ENCODE measurements at places on chromosomes 12 and 14. TPM values are rescaled to one million over a fixed set of nuclear protein-coding genes. Genes with fewer than 3 reads are reported as not detected.
A peak's percentile ranks its signal among the peaks of the same experiment; 100 is the strongest.

- DNase-seq = no peak
These were observed 45.4 kb downstream of the TMTC1 start for GRCh38 chr12:29738365-29738764.

DNA sequence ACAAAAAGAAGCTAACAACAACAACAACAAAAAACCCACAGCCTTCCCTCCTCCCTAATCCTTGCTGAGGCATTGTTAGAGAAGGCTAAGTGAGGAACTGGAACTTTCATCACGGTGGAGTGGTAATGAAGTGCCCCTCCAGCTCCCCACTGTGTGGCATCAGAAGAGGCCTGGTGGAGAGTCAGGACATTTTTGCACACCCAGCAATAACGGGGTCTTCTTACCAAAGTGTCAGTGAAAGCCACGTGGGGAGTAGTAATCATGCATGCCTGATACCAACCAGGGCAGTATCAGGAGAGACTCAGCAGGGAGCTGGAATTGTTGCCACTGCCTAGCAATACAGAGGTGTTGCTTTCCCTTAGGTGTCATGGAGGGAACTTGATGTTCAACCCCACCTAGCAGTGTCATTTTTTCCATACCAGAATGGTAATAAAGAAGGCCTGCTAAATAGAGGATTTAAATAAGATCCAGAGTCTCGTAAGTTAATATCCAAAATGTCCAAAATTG, 299.7 kb upstream of the RGS6 start:
- no peak for DNase-seq

GRCh38 chr12:16499611-16500010, 106.4 kb downstream of the LMO3 start:
- DNase-seq = no peak

GRCh38 chr12:116784238-116784612, 46.1 kb downstream of the RNFT2 start:
- DNase-seq = no peak

- no peak for DNase-seq
These were observed 1089.3 kb downstream of the SLC16A7 start for GRCh38 chr12:60684988-60685655.

Gene ITPK1
- 35.2 TPM for total RNA-seq

- no peak for DNase-seq
These were observed 16.0 kb downstream of the MRPL42 start for GRCh38 chr12:93483151-93483807.

GRCh38 chr14:64868379-64868778, 11.3 kb downstream of the SPTB start:
- no peak for DNase-seq

Gene GLI1
- total RNA-seq = not detected

Gene LLPH
- 29.1 TPM for total RNA-seq

Gene TPPP2
- not detected for total RNA-seq

DNA sequence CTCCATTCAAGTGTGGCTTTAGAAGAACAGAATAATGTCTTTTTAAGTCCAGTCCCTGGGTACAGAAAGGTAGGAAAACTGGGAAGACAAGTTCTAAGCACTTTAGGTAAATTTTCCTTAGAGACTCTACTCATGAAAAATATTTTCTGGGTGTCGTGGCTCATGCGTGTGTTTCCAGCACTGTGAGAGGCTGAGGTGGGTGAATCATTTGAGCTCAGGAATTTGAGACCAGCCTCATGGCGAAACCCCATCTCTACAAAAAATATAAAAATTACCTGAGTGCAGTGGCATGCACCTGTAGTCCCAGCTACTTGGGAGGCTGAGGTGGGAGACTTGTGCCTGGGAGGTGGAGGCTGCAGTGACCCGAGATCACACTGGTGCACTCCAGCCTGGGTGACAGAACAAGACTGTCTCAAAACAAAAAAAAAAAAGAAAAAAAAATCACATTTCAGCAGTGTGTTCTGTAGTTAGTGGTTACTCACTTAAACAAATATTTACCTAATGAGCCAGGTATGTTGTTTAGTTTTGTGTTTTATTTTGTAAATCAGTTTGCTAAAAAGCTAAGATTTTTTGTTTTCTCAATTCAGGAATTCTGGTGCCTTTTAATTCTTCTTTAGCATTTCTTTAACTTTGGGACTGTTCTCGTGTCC, 52.3 kb upstream of the RD3L start:
- no peak for DNase-seq

Gene DACT1
- 4.7 TPM for total RNA-seq

DNA sequence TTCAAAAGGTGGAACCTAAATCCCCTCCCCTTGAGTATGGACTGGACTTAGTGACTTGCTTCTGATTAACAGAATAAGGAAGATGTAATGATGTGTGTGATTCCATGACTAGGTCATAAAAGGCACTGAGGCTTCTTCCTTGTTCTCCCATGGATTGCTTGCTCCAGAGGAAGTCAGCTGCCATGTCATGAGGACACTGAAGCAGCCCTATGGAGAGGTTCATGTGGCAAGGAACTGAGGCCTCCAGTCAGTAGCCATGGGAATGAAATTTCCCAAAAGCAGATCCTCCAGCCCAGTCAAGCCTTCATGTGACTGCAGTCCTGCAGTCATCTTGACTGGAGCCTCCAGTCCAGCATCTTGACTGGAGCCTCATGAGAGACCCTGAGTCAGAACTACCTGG, 10.7 kb downstream of the TMBIM4 start:
- DNase-seq = no peak

GRCh38 chr14:91344096-91344495, 73.5 kb downstream of the CCDC88C start:
- DNase-seq = no peak

GRCh38 chr14:83909507-83909906, 1620.4 kb upstream of the FLRT2 start:
- no peak for DNase-seq

Gene SRRM4
- total RNA-seq = not detected

DNA sequence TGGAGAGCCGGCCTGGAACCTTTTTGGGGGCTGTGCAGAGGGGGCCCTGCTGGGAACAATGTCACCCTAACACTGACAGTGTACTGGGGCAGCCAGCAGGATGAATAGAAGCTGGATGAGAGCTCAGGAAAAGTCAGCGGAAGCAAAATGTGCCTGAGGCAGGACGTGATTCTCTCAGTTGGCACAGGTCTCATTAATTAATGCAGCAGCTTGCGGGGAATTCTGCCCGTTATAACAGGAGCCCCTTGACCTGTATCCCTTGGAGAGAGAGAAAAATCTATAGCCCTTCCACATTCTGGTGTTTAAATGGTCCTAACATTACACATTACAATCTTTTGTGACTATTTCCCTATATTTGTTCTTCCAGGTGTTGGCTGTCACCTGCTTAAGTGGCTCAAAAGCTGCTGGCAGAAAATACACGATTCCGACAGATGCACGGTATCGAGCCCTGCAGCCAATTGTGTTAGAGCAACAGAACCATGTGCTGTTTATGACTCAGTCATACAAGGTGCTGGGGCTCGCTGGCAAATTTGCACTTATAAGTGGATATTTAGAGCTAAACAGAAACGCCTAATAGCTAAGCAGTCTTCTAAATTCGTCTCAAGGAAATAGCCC, 854.7 kb downstream of the AACS start:
- no peak for DNase-seq

Gene DCAF4
- 13.6 TPM for total RNA-seq

Gene IL31
- 3.8 TPM for total RNA-seq

Gene VDR
- 156 TPM for total RNA-seq

DNA sequence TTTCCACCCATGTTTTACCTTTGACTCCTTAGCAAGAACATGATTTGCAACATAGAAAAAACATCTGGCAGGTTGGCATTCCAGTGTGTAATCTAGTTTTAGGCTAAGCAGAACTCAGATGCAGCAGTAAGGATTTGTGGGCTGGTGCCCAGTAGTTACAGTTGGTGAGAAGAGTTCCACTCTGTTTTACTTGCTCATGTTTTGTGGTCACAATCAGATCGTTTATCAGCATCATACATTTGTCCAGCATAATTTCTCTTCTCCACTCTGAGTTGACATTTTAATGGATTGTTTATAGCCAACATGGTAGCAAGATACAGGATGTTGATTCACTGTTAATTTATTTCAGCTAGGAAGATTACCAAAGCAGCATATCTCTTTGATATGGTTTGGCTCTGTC, 120.0 kb downstream of the PDE6H start:
- no peak for DNase-seq

Gene GLIPR1L1
- not detected for total RNA-seq

GRCh38 chr12:117404203-117404853, 42.9 kb upstream of the NOS1 start:
- DNase-seq = no peak

GRCh38 chr14:24721775-24722174, 87.8 kb upstream of the GZMB start:
- DNase-seq = no peak

Gene BCL2L14
- total RNA-seq = 11.5 TPM

Gene TOX4
- total RNA-seq = 67.5 TPM

DNA sequence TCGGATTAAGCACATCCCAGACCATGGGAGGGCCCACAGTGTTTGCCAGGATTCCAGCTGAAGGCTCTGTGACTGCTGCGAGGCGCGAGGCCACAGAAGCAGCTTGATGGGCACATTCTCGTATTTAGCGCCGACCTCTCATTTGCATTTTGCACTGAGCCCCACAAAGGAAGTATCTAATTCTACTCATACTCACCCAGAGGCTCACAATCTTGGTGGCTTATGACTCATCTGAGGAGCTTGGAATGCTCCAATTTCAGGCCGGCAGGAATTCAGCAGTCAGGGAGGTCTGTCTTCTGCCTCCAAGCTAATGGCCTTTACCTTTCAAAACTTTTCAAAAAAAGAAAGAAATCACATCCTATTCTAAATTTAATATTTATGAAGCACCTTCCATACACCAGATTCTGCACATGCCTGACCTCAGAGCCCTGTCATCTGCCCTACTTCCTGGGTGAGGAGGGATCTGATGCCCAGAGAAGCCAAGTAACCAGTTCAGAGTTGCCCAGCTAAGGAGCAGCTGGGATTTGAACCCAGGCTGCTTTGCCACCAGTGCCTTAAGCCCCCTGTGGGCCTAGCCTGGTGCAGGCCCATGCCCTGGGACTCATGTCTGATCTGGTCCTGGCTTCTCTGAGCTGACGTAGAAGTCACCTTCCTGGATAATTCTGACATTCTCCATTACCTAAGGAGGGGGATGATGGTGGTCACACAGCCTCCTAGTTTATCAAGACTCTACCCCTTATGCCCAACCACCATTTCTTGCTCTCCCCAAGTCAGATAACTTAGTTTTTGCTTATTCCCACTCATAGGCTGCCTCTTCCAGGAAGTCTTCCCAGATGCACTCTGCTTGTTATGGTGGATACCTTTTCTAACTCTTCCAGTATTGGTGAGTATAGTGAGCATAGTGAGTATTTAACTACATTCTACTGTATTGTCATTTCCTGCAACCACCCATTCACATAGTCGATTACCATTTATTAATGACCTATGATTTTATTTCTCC, 198.9 kb downstream of the RBM19 start:
- no peak for DNase-seq

GRCh38 chr12:45232756-45233372, 17.0 kb downstream of the ANO6 start:
- DNase-seq = peak; percentile 61

Gene LRRK2
- 0.21 TPM for total RNA-seq

GRCh38 chr12:31517994-31518393, 72.9 kb downstream of the DENND5B start:
- no peak for DNase-seq

DNA sequence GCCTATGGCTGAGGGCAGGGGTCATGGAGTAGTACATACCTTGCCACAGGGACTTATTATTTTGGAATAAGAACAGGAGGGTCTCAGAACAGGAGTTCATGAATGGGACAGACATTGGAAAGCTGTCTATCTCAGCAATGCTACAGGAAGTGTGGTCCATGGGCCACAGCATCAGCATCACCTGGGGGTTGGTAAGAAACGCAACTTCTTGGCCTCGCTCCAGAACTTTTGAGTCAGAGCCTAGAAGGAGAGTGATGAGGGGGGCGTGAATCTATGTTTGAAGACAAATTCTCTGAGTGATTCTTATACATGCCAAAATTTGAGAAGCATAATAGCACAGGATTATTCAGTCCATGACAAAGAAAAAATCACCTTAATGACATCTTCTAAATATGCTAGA, 156.6 kb downstream of the RPAP3 start:
- peak; percentile 31 for DNase-seq

DNA sequence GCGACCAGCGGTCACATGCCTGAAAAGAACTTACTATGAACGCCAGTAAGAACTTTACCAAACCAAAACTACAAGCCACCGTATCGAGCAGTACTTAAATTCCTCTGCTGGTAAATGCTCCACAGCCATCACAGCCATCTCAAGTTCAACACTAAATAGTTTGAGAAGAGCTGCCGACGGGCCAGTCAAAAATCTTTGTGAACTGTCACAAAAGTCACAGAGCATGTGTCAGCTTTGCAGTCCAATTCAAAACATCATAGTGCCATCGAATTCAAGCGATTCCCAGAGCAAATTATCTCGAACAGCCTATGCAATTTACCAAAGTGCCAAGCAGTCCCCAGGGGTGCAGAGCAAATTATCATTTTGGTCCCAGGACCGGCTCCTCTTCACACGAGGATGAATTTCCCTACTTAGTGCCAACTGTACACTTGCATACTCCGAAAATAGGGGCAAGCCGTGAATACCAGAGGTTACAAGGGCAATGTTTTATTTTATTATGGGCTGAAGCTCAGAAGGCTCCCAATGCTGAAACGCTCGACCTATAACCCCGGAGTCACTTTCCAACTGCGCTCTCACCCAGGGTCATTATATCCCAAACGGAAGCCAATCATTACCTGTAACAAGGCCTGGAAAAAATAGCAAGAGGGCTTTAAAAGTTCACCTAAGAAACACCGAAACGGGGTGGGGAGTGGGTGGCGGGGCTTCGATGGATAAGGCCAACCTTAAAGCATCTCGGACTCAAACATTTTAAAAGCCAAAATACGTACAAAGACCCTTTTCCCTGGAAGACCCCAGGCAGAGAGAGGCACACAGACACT, 1.1 kb downstream of the LRP6 start:
- no peak for DNase-seq

Gene SERPINA10
- not detected for total RNA-seq

Gene GUCY2C
- total RNA-seq = not detected

Gene MYO1H
- total RNA-seq = not detected

- DNase-seq = no peak
These were observed 165.5 kb downstream of the PTPN11 start for GRCh38 chr12:112584266-112584722.

Gene TAS2R46
- total RNA-seq = 0.55 TPM

Gene SENP1
- total RNA-seq = 37.7 TPM

DNA sequence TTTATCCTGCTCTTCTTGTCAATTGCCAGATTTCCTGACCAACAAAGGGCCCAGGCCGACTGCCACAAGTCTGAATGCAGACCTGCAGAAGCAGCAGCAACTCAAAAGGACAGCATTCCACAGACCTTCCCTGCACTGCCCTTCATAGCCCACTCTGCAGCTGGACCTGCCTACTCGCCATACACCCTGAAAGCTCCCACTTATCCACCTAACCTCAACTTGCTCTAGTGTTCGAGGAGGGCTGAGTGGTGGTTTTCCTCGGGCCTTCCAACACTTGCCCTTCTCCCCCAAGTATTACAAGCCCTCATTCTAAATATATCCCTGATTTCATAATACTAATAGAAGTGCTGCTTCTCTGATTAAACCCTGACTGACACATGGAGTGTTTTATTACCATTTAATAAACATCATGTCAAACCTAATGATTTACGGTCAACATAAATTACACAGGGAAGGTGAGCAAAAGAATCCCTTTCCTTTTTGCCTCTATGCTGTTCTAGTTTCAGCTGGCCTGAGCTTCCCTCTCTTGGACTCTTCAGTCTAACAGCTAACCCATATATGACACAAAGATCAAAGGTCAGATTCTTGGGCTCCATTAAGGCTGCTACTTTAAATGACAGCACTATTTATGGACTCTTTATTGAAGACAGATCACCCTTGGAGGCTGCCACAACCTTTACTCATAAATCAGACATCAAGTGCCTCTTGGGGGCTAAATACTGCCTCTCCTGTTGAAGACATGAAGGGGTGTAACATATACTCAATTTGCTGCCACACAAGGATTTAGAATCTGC, 1546.9 kb upstream of the TMEM132C start:
- no peak for DNase-seq
